ENCODE measurements at places on chromosomes 4 and X. TPM values are rescaled to one million over a fixed set of nuclear protein-coding genes. Genes with fewer than 3 reads are reported as not detected.

DNA sequence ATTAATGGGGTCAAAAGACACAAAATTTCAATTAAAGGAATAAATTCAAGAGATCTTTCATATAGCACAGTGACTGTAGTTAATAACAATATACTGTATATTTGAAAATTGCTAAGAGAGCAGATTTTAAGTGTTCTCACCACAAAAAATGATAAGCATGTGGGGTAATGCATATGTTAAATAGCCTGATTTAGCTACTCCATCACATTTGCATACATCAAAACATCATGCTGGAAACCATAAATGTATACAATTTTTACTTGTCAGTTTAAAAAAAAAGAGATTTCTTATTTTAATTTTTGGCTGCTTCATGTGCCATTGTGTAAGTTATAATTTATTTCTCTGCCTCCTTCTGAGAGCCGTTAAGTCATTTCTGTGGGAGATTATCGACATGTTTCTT, 65.9 kb downstream of the FAM184B start:
- no peak for DNase-seq

- DNase-seq, result no peak
Measured at GRCh38 chr4:8321220-8321619, 51.7 kb downstream of the HTRA3 start.

DNA sequence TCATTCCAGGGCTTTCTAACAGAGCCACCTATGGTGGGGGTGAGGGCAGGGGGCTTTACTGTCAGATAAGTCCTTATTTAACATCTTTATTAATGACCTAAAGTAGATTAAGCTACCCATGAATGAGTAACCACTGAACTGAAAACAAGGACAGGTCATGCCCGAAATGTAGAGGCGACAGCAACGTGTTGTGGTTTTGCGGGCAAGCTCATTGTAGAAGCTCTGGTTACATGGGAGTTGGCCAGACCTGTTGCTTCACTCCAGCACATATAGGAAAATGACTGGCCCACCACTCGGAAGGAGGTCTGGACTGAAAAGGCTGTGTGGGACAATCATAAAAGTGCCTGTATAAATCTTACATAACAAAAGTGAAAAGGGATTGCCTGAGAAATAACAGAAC, 109.6 kb upstream of the NDP start:
- no peak for DNase-seq

- no peak for DNase-seq
Measured at GRCh38 chrX:46169808-46170207, 375.4 kb downstream of the ZNF674 start.

- no peak for DNase-seq
Measured at GRCh38 chrX:114924856-114925255, 92.6 kb downstream of the IL13RA2 start.

- no peak for DNase-seq
Measured at GRCh38 chr4:25674386-25674785, 18.7 kb downstream of the SLC34A2 start.

GRCh38 chr4:144171697-144172096, 31.2 kb upstream of the GYPA start:
- DNase-seq, result no peak

- DNase-seq, result no peak
Measured at GRCh38 chr4:61200916-61201526, 895 bp downstream of the ADGRL3 start.

GRCh38 chr4:30818541-30818940, 98.4 kb downstream of the PCDH7 start:
- DNase-seq, result no peak

- no peak for DNase-seq
Measured at GRCh38 chr4:88582493-88582892, 9.8 kb upstream of the HERC3 start.

- no peak for DNase-seq
Measured at GRCh38 chr4:42609051-42609450, 47.9 kb downstream of the ATP8A1 start.

DNA sequence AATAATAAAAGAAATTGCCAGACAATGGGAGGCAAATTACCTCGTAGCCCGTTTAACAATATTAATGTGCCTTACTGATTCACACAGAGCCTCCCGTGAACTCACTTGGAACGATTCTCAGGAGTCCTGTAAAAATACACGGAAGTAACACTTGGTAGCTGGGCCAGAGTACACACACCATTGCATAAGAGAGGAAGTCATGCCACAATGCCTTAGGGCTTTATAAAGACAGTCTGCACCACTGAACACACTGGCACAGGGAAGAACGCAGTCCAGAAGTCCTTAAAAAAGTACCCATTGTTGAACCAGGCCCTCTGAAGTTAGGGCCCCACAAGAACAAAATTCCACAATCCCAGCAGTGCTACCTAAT, 15.1 kb downstream of the SLC2A9 start:
- no peak for DNase-seq

GRCh38 chrX:40102393-40103381, 4.9 kb upstream of the BCOR start:
- no peak for DNase-seq

- DNase-seq, result no peak
Measured at GRCh38 chrX:72095370-72095769, 36.3 kb downstream of the RTL5 start.

Gene IBSP
- total RNA-seq, result not detected

Gene ZNF157
- total RNA-seq, result 1.2 TPM

Gene ABCG2
- 0.78 TPM for total RNA-seq

Gene NPNT
- total RNA-seq, result not detected

Gene GAGE2A
- not detected for total RNA-seq

Gene MAGEE1
- 4.6 TPM for total RNA-seq

Gene CENPVL1
- not detected for total RNA-seq

Gene GPR143
- total RNA-seq, result not detected
